A673 (cell line): ENCODE measurements at places on chromosomes 5 and 9. TPM values are rescaled to one million over a fixed set of nuclear protein-coding genes. Genes with fewer than 3 reads are reported as not detected.

DNA sequence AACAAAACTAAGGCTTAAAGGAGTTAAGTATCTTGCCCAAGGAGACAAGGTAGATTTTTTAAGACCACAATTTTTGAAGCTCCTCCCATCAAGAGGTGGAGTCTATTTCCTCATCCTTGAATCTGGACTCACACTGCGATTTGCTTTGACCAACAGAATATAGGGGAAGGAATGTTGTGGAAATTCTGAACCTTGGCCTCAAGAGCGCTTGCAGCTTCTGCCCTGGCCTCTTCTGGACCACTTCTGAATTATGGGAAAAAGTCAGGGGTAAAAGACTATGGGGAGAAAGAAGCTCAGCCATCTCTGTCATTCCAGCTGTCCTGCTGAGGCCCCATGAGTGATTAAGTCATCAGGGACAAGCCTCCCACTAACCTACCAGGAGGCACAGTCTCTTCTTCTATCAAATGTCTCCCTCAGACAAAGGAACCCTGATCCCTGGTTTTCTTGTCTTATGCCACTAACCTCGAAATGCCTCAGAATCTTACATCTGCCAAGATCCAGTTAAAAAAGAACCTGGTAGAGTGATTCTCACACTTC, 25.9 kb downstream of the MAPKAP1 start:
- no peaks in the 10 kb centered on the region for H3K27me3 ChIP-seq
- peaks cover 7% of the 10 kb centered on the region for H3K4me1 ChIP-seq
- H3K36me3 ChIP-seq = no peaks in the 10 kb centered on the region
- H3K27ac ChIP-seq = no peak overlapping the region

DNA sequence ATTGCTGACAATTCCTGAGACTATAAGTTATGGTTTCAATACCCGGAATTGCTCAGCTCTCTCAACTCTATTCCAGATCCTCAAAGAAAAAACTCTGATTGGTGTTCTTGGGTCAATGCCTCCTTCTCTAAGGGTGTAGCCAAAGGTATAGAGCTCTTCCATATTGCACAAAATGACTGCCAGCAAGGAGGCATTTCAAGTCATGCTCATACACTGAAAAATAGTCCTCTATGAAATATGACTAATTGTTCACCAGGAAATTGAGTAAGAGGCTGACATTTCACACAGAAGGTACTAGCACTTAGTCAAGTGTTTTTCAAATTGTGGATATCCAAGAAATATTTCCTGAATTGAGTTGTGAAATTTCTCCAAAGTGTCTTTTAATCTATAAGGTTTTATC, 111.1 kb upstream of the KLF9 start:
- no peaks in the 10 kb centered on the region for H3K36me3 ChIP-seq
- H3K4me3 ChIP-seq = no peak overlapping the region
- no peaks in the 10 kb centered on the region for H3K27me3 ChIP-seq

- DNase-seq = peak; percentile 84
- H3K27me3 ChIP-seq = peaks cover 4% of the 10 kb centered on the region
- H3K4me3 ChIP-seq = peak within 1 kb of the TSS; percentile 57
- peaks cover 17% of the 10 kb centered on the region for H3K4me1 ChIP-seq
- H3K27ac ChIP-seq = no peak within 1 kb of the TSS
These were observed at the start of gene ZNF483 for GRCh38 chr9:111525056-111525977. ZNF483 (plus strand) TSS chr9:111525179; CDS start chr9:111527396, 2,217 bp downstream.

GRCh38 chr5:11897781-11898180, 6.5 kb downstream of the CTNND2 start:
- no peak overlapping the region for H3K4me3 ChIP-seq
- H3K27ac ChIP-seq = no peak overlapping the region
- DNase-seq = no peak
- H3K4me1 ChIP-seq = no peaks in the 10 kb centered on the region

DNA sequence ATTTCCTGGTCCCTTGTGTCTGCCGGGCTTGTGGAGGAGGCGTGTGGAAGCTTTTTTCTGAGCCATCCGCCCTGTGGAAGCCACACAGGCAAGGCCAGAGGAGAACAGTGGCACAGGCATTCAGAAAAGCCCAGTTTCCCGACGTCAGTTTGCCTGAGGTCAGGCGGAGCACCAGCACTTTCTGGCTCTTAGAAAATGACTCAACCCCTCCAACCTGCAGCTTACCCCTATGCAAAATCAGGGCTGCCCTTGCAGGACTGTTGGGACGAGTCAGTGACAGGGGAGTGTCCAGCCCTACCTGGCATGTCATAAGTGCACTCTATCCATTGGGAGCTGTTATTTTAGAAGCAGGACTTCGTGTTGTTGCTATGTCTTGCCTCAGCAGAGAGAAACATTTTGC, 216.0 kb downstream of the NR3C1 start:
- no peak for DNase-seq
- no peak overlapping the region for H3K27ac ChIP-seq
- H3K4me3 ChIP-seq = no peak overlapping the region
- no peaks in the 10 kb centered on the region for H3K4me1 ChIP-seq
- H3K36me3 ChIP-seq = no peaks in the 10 kb centered on the region

GRCh38 chr5:73454379-73455036, 5.9 kb upstream of the FOXD1 start:
- peak; percentile 62 for DNase-seq
- no peak overlapping the region for H3K27ac ChIP-seq
- peaks cover 2% of the 10 kb centered on the region for H3K4me1 ChIP-seq
- no peak overlapping the region for H3K4me3 ChIP-seq
- no peaks in the 10 kb centered on the region for H3K36me3 ChIP-seq

DNA sequence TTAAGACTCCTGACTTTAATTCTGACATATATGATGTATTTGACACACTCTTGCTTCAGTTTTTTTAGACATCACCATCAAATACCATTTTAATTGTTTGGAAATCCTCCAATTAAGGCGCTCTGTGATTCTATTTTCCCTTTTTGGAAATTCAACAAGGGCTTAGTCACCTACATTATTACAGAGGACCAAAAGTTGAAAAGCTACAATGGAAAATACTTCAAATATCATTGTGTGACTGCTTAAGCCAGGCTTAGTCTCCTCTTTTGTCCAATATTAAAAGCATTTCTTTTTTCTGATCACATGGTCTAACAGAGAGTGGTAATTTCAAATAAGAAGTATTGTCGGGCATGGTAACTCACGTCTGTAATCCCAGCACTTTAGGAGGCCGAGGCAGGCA, 160.3 kb downstream of the CEMIP2 start:
- no peaks in the 10 kb centered on the region for H3K4me1 ChIP-seq
- H3K27me3 ChIP-seq = no peaks in the 10 kb centered on the region

DNA sequence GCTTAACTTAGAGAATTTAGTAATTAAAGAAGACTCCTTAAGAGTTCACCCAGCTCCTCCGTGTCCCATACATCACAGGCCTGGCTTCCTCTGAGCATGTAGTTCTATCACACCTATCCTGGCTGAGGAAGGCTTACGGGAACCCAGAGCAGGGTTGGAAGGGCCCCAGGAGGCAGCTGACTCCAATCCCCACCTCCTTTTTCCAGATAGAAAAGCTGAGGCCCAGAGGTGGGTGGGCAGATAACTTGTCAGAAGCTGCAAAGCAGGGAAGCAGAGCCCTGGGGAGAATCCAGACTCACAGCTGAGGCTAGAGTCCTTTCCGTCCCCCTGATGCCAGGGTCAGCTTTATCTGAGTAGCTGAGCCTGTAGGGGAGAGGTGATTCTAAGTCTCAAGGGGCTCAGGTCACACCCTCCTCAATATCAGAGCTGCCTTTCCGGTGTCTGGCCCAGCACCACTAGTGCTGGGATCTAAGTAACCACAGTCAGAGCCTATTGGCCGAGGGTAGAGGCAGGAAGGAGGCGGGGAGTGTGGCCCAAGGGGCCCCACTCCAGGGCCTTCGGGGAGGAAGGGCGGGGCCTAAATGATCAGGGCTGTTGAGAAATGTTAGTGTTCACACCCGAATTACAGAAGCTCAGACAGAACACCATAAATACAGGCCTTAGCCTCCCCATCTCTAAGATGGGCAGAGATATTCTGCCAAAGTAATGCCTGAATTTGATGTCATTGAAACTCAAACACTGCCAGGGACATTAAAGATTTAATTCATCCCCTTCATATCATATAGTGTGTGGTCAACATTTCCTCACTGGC, 9.9 kb downstream of the CCDC69 start:
- DNase-seq = peak; percentile 17
- no peaks in the 10 kb centered on the region for H3K36me3 ChIP-seq
- H3K27ac ChIP-seq = no peak overlapping the region
- no peak overlapping the region for H3K4me3 ChIP-seq
- no peaks in the 10 kb centered on the region for H3K4me1 ChIP-seq

- no peaks in the 10 kb centered on the region for H3K36me3 ChIP-seq
- H3K4me1 ChIP-seq = peaks cover 4% of the 10 kb centered on the region
- DNase-seq = no peak
- H3K27me3 ChIP-seq = no peaks in the 10 kb centered on the region
- no peak overlapping the region for H3K27ac ChIP-seq
- no peak overlapping the region for H3K4me3 ChIP-seq
These were observed 21.6 kb upstream of the TCF7 start for GRCh38 chr5:134092875-134093274.

DNA sequence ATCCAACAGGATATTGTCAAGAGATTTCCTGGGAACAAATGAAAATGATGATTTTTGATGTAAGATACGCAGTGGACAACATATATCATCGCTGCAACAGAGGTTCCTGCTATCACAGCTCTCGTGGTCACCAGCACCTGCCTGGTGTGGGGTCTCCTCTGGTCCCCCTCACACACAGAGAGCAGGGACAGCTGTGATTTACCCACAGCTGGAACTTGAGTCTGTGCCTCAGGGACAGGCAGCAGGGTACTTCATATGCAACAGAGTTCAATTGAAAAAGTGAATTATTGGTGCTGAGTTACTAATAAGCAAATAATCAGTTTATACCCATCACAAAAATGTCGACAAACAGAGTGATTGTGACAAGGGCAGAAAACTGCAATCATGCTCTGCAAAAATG, 93.4 kb downstream of the LMX1B start:
- no peak for DNase-seq
- H3K4me3 ChIP-seq = no peak overlapping the region
- no peak overlapping the region for H3K27ac ChIP-seq
- H3K4me1 ChIP-seq = peaks cover 17% of the 10 kb centered on the region
- H3K36me3 ChIP-seq = no peaks in the 10 kb centered on the region
- no peaks in the 10 kb centered on the region for H3K27me3 ChIP-seq

DNA sequence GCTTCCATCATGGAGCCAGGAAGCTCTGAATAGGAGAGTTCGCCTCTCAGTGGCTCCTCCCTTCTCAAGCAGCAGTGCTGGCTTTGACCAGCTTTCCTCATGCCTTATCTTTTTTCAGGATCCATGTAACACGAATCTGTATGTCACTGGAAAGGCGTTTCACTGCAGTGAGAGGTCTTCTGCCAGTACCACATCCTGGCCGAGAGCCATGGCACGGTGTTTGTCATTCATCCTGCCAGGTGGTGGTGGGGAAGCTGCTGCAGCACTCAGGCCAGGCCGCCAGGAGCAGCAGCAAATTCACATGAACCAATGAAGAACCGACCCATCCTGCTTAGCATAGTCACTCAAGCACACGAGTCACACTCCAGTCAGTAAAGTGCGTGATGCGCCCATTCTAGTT, 179.0 kb downstream of the FANCC start:
- no peak overlapping the region for H3K4me3 ChIP-seq
- H3K27me3 ChIP-seq = no peaks in the 10 kb centered on the region
- H3K36me3 ChIP-seq = no peaks in the 10 kb centered on the region
- DNase-seq = no peak
- no peaks in the 10 kb centered on the region for H3K4me1 ChIP-seq

GRCh38 chr5:124963236-124963919, 216.9 kb upstream of the ZNF608 start:
- H3K27ac ChIP-seq = no peak overlapping the region
- no peaks in the 10 kb centered on the region for H3K4me1 ChIP-seq
- H3K4me3 ChIP-seq = no peak overlapping the region

GRCh38 chr9:78133751-78134150, 102.1 kb upstream of the CEP78 start:
- no peak overlapping the region for H3K4me3 ChIP-seq
- no peak overlapping the region for H3K27ac ChIP-seq
- H3K36me3 ChIP-seq = no peaks in the 10 kb centered on the region
- no peaks in the 10 kb centered on the region for H3K27me3 ChIP-seq
- DNase-seq = no peak

DNA sequence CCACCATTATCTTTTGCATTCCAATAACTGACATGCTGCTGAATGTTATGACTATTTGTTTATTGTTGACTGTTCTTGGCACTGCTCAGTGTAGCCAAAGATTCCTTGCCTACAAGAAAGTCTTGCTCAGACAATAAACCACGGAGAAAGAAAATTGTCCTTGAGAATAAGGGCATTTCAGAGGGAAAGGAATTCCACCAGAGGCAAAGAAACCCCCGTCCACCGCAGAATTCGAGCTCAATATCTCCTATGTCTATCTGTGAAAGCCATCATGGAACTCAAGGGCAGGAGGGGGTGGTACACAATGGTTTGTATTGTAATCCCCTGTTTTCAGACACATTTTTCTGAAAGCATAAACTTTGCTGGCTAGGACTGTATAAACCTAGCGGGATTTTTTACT, 70.3 kb upstream of the ADAMTS16 start:
- no peak for DNase-seq
- H3K4me1 ChIP-seq = no peaks in the 10 kb centered on the region
- H3K4me3 ChIP-seq = no peak overlapping the region
- no peaks in the 10 kb centered on the region for H3K36me3 ChIP-seq

DNA sequence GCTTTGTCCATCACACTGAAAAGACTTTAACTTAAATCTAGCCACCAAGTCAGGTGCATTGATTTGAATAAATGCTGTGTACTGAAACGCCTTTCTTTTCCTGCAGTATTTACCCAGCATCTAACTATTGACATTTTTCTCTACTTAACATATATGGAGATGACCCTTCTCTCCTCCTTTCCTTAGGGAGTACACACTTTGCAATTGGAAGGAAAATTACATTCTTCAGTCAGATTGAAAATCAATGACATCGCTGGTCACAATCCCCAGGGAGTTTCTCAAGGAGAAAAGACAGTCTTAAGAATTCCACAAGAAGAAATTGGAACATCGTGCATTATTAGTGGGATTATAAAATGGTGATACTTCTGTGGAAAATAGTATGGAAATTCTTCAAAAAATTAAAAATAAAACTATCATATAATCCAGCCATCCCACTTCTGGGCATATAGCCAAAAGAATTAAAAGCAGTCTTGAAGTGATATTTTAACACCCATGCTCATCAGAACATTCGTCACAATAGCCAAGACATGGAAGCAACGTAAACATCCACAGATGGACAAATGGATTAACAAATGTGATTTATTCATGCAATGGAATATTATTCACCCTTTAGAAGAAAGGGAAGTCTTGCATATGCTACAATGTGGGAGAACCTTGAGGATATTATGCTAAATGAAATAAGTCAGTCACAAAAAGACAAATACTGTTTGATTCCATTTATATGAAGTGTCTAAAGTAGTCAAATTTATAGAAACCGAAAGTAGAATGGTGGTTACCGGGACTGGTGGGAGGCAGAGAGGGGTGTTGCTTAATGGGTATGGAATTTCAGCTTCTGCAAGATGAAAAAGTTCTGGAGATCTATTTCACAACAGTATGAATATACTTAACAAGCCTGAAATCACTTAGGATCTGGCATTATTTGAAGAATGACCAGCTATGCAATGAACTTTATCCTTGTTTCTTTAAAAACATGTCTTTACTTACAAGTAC, 14.3 kb upstream of the FREM1 start:
- peaks cover 55% of the 10 kb centered on the region for H3K4me1 ChIP-seq
- H3K36me3 ChIP-seq = peaks cover 3% of the 10 kb centered on the region
- H3K27me3 ChIP-seq = no peaks in the 10 kb centered on the region
- DNase-seq = peak; percentile 52
- peak overlapping the region; percentile 79 for H3K27ac ChIP-seq

C9orf78 gene
- total RNA-seq = 52.6 and 60.4 TPM in 2 replicates

ADAMTSL2 gene
- total RNA-seq = 0.06 TPM in 1 of 2 replicates, not detected in the other

HACD4 gene
- 0.19 and 0.26 TPM in 2 replicates for total RNA-seq

CFAP90 gene
- total RNA-seq = not detected in 2 replicates

LRRC26 gene
- not detected in 2 replicates for total RNA-seq

FAM81B gene
- not detected in 2 replicates for total RNA-seq

ADAMTSL1 gene
- not detected in 2 replicates for total RNA-seq

MAMDC2 gene
- total RNA-seq = not detected in 2 replicates

TRAF1 gene
- 0.73 and 0.85 TPM in 2 replicates for total RNA-seq
